ENCODE measurements at places on chromosomes 4 and X. TPM values are rescaled to one million over a fixed set of nuclear protein-coding genes. Genes with fewer than 3 reads are reported as not detected.

- DNase-seq: no peak
Observed at GRCh38 chr4:145735347-145735675, 55.4 kb downstream of the C4orf51 start.

GRCh38 chrX:11628399-11628798 lies 37.3 kb downstream of the ARHGAP6 start:
- no peak for DNase-seq

DNA sequence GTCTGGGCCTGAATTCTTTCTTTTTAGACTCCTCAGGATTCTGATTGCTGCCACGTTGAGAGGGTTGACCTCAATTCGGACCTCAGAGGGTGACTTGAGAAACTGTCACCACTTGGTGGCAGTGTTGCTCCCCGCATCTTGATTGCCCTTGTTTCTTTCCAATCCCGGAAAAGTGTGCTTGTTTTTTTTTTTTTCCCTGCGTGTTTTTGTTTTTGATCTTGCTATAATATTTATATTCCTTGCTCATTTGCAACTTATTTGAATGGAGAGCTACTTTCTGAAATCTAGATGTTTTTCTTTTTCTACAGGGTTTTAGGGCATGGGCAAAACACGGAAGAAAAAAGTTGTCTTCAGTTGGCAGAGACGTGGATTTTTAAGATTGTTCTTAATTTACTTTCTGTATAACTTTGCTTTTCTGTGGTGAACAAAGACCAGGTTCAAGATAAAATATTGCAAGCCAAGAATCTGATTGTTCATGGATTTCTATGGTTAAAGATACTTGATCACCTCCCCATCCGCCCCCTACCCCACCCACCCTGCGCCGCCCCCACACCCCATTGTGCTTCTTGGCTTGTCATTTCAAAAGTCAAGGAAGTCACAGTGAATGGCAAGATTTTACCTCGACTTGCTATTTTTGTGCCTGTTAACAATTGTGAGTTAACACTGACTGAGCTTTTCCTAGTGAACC lies 102.0 kb downstream of the PTTG2 start:
- peak; percentile 66 for DNase-seq

GRCh38 chr4:499567-499966 lies 557 bp downstream of the PIGG start:
- no peak for DNase-seq

GRCh38 chr4:39446842-39447573 lies 11.7 kb downstream of the RPL9 start:
- no peak for DNase-seq

DNA sequence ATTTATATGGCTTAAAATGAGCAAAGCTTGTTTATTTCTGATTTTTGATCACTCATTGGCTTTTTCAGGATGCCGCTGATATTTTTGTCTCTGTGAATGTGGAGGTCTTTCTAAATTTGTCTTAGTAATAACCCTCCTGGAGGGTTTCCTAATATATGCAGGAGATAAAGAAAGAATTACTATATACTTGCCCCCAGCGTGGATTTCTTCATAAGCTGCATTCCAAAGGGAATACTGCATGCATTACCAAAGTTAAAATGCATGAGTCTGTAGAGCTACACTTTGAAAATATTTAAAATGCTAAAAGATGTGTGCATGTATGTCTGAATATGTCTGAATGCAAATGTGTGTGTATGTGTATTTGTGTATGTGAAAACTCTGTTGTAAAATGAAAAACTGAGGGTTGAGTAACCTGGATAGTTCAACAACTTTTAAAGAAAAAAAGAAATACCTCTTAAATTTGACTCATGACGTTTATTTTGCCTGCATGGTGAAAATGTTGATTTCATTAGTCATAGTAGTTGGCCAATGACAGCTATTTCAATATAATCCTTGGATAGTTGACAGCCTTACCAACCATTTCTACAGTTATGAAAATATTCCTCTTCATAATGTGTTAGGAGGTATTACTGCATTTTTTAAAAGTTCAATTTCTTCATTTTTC lies 113.2 kb upstream of the ZNF827 start:
- DNase-seq: no peak

DNA sequence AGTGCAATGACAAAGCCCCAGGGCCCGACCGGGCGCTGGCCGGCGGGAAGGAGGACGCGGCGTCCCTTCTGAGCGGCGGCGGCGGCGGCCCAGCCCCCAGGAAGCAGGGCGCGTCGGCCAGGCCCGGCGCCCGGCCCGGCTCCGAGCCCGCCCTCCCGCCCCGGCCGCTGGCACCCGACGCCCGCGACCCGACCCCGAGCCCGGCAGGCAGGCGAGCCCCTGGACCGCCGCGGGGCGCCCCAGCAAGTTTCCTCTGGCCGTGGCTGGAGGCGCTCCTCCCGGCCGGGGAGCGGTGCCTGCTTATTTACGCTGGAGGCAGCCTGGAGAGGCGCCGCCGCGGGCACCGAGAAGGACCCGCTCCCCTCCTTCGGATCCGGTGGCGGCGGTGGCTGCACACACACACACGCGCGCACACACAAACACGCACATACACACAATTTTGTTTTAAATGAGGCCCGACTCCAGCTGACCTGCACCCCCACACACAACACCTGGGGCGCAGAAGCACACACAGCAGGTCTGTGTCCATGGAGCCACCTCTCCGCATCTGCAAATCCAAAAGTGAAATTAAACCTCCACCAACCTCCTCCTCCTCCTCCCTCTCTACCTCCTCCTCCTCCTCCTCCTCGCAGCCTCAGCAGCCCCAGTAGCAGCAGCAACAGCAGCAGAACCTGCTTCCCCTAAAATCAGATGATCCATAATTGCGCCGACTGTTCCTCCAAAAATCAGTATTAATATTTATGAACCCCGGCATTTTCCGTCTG lies 669 bp downstream of the IRF2 start:
- DNase-seq: no peak

DNA sequence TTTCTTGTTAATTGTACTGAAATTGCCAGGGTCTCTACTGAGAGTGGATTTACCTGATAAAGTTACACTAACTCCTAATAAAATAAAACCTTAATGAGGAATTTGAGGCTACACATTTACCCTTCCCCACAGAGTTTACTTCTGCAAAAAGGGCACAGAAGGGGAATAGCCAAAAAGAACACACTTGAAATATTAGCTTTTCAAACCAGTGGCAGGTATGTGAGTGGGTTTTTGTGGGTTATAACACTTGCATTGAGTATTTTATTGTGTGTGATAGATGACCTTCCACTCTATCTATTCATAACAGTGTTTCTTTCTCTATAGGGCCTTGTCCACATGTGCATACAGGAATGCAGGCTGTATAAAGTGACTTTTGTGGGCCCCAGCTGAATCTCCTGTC lies 5.0 kb upstream of the GPR174 start:
- DNase-seq: no peak

DNA sequence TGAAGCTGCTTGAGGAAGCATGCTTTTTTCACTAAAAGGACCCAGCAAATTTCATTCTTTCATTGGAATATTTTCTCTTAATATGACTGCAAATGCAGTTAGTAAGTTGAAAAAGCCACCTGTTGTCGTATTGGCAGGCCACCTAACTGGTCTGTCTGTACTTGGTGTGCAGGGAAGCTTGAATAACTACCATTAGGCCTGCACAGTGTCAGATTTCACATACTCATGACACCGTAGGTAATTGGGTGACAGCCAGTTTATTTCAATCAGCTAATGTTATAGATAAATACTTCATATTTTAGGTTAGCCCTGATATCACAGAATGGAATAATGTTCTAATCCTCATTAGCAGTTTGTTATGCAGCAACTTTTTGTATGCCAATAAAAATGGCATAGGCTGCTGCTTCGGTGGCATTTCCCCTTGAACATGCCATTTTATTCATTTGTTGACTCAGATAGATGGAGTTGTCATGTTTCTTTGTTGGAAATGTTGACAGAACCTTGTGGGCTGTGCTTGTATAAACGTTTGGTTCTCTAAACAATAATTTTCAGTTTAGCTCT lies 173.7 kb downstream of the RPA4 start:
- no peak for DNase-seq

- DNase-seq: no peak
Observed at GRCh38 chr4:155899891-155900290, 3.6 kb upstream of the TDO2 start.

The SERTM2 gene
- polyA plus RNA-seq: 0.16 TPM

The MTHFD2L gene
- polyA plus RNA-seq: 5.8 TPM

The GPC3 gene
- 22.1 TPM for polyA plus RNA-seq

The NIPAL1 gene
- 1.2 TPM for polyA plus RNA-seq

The C4orf51 gene
- not detected for polyA plus RNA-seq

Data from urinary bladder (tissue), 4 donors.